Midbrain (tissue), 1 donor: ENCODE measurements at places on chromosomes 1 and 21.
A peak's percentile ranks its signal among the peaks of the same experiment; 100 is the strongest.

DNA sequence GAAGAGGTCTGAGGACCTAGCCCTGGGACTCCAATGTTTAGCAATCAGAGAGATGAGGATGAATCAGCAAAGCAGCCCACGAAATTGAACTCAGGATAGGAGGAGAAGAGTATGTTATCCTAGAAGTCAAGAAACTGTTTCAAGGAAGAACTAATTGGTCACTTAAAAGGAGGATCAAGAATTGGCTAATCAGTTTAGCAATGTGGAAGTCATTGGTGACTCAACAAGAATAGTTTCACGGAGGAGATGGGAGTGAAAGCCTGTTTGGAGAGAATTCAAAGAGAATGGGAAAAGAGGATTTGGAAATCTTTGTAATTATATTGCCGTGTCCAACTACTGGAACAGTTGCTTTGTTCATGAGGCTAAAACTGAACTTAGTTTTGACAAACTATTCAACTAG, 7.4 kb downstream of the HMCN1 start:
- no peak for DNase-seq

DNA sequence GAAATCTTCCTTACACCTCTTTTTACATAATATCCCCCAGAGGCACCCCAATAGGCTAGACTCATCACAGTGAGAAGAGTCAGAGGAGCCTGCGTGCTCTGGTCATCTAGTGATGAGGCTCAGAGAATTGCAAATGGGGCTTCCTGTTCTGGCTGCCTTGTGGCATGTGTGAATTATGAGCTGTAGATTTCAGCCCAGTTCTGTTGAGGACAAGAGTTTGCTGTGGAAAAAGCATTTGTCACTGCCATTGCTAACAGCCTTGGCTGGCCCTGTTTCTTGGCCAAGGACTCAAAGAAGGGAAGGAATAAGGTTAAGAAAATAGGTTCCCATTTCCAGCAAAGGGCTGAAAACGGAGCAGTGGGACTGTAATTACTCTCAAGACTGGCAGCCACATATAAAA, 30.7 kb downstream of the MRAP start:
- no peak for DNase-seq

DNA sequence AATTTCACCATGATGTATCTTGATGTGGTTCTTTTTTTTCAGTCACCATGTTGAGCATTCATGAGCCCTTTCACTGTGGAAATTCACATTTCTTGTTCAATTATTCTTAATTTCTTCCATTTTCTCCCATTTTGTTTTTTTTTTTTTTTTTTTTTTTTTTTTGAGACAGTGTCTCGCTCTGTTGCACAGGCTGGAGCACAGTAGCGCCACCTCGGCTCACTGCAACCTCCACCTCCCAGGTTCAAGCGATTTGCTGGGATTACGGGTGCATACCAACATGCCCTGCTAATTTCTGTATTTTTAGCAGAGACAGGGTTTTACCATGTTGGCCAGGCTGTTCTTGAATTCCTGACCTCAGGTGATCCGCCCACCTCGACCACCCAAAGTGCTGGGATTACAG, 14.7 kb downstream of the ZNF644 start:
- no peak for DNase-seq

DNA sequence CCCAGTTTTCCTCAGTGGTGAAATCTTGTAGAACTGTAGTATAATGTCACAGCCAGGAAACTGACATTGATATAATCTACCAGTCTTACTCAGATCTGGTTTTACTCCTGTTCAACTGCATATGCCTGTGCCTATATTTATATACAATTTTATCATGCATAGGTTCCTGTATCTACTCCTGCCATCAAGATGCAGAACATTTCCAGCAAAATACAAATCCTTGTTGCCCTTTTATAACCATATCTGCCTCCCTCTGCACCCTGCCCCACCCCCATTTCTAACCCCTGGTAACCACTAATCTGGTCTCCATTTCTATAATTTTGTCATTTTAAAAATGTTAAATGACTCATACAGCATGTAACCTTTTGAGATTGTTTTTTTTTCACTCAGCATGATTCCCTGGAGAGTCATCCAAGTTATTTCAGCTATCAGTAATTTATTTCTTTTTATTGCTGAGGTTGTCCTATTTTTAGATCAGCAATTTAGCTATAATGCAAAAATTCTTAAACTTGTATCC, 8.1 kb downstream of the UTP25 start:
- DNase-seq = no peak

GRCh38 chr21:42027822-42028765, 17.9 kb upstream of the ZBTB21 start:
- DNase-seq = no peak

GRCh38 chr1:34164771-34165391, at the start of gene CSMD2:
Gene CSMD2 (minus strand): TSS chr1:34165230. CDS start chr1:34165097, 133 bp downstream.
- peak; percentile 78 for DNase-seq

- no peak for DNase-seq
These were observed 30.7 kb downstream of the GNG12 start for GRCh38 chr1:67802565-67802964.

DNA sequence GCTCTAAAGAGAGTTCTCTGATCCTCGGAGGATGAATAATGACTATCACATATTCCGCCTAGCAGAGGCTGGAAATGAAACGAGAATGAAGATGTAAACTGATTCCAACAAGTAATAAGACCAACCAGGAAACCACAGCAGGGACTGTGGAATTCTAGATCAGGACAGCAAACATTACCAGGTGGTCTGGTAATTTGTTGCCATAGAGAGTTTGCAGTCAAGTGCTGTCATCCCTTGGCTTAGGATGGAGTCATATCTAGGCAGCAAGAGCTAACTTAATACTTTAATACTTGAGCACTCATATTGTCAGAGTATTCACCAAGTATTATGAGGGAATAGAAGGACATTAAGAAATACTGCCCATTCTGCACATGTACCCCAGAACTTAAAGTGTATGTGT, 45.1 kb upstream of the MUTYH start:
- DNase-seq = no peak

DNA sequence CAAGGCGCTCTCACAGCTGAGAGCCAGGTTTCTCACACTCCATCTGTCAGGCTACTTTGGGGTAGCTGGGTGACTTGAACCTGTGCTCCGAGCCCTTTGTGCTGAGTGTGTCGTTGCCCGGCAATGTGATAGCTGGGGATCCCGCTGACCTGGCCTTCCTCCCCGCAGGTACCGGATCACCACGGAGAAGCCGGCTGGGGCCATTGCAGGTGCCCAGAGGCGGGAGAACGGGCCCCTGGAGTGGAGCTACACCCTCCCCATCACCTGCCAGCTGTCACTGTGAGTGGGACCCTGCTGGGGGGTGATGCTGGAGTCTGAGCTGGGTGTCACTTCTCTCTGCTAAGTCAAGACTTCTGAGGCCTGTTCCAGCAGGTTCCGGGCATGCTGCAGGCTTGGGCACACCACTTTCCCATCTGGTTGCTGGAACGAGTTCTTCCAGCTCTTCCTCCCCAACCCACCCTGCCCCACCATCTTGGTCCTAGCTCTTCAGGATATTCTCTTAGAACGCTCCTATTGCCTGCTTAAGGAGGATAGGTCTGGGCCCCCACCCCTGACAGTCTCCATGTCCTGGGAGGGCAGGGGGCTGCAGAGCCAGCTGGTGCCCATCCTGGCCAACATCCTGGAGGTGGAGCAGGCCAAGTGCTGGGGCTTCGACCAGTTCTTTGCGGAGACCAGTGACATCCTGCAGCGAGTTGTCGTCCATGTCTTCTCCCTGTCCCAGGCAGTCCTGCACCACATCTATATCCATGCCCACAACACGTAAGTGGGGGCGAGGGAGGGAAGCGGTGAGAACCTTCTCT, 7.5 kb downstream of the IKBKE start:
- DNase-seq = no peak

DNA sequence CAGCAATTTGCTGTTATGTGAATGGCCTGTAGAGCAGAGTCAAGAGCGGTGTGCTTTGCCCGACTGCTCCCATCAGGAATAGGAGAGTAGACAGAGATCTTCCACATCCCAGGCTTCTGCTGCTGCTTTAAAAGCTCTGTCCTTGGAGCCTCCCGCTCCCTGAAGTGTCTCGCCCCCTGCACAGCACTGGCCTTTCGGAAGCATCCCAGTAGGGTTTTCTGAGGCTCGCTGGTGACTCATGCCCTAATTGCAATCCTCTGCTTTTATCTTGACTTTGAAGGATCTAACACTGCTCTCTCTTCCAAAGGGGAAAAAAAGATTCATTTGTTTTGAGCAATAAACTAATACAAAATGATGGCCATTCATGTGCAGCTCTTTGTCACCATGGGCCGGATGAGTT, 13.3 kb upstream of the CD101 start:
- no peak for DNase-seq

DNA sequence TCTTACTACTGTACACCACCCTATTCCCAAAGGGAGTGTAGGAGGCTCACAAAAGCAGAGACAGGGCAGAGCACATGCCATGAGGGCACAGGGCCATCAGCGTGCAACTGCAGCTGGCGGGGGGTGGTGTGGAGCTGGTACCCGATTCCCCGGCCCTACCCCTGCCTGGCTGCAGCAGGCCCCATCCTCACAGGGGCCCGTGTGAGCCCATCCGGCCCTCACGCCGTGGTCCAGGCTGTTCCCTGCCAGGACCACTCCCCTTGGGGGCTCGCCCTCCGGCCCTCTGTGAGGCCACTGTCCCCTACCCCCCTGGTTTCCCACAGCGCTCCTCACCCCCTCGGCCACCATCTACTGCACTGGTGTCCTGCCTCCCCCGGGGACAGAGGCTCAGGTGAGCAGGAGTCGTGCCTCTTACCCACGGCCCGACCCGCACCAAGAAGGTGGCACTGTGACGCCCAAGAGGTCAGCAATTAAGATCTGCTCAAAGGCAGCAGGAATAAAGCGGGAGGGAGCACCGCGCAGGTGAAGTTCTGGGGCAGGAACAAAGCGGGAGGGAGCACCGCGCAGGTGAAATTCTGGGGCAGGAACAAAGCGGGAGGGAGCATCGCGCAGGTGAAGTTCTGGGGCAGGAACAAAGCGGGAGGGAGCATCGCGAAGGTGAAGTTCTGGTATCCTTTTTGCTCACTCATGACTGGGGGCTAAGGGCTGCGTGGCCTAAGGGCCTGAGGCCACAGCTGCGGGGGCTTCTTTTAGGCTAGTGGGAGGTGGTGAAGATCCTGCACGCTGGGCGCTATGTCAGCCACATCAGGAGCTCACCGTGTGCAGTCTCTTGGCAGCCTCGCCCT, 3.9 kb downstream of the POFUT2 start:
- no peak for DNase-seq

- DNase-seq = no peak
These were observed 67.2 kb downstream of the ATP5PO start for GRCh38 chr21:33848249-33848953.

DNA sequence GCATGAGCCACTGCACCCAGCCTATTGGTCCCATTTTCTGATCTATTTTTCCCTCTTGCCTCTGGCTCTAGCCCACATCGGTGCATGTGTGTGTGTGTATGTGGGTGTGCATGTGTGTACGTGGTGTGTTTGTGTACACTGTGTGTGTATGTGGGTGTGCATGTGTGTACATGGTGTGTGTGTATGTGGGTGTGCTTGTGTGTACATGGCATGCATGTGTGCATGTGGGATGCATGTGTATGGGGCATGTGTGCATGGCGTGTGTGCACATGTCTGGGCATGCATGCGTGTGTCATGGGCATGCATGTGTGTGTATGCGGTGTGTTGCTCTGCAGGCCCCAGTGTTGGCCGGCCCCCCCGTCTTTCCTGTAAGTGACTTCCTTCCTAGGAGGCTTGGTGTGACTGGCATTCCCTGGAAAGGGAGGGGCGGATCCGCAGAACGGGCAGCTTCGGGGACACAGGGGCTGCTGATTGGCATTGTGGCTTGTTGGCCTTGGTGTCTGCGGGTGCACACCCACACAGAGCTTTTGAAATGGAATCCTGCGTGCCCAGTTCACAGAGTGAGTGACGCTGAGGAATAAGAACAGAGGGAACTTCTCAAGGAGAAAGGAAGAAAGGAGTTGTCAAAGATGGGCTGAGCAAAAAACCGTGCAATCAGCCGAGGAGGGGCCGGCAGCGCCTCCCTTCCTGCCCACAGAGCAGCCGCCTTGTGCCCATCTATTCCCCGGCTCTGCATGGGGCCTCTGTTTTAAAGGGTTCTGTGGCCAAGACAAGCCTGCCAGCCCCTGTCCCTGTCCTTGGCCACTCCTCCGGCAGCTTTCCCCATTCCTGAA, 8.0 kb downstream of the PDXK start:
- no peak for DNase-seq

GRCh38 chr21:42680429-42680828, 27.0 kb downstream of the PDE9A start:
- DNase-seq = no peak

DNA sequence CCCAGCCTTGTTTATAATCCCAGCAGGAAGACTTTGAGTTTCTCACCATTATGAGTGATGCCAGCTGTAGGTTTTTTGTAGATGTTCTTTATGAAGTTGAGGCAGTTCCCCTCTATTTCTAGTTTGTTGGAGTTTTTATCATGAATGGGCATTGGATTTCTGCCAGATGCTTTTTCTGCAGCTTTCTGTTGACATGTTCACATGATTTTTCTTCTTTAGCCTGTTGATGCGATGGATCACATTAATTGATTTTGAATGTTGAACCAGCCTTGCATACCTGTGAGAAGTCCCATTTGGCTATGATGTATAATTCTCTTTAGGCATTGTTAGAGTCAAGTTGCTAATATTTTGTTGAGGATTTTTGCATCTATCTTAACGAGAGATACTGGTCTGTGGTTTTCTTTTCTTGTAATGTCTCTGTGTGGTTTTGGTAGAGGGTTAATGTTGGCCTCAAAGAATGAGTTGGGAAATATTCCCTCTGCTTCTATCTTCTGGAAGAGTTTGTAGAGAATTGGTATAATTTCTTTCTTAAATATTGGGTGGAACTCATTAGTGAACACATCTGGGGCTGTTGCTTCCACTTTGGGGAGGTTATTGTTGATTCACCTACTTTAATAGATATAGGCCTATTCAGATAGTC, 33.2 kb downstream of the ZBTB40 start:
- no peak for DNase-seq

GRCh38 chr1:114756949-114757454, 782 bp downstream of the CSDE1 start:
- no peak for DNase-seq

DNA sequence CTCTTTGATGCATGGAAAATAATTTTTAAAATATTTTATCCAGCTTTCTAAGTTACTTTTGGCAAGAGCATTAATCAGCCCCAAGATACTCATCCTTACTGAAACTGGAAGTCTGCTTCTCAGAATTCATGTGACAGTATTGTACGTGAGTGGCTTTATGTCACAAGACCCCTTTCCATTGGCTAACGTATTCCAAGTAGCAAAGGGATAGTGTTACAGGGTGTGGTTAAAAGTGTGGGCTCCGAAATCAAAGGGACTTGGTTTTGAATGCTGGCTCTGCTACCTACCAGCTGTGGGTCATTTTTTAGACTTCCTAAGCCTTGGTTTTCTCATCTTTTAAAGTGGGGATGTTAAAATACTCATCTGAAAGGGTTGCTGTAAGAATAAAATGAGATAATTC, 91.7 kb downstream of the RHOU start:
- DNase-seq = no peak

- DNase-seq = no peak
These were observed 303.6 kb downstream of the BARHL2 start for GRCh38 chr1:90413519-90413918.

DNA sequence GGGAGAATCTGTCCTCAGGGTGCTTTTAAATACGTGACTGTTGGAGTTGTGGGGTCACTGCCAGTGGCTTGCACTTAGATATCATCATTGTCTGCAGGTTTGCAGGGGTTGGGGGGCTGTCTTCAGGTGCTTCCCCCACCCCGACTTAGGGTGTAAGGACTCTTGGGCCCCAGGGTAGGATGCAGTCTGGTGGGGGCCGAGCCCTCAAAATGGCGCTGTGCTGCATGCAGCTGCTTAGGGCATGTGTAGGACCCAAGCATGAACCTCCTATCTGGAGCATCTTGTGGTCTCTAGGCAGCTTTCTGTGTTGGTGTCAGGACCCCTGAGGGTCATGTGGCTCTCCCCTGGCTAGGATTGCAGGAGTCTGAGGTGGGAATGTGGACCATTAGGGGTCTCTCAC, 55.6 kb upstream of the B3GALT2 start:
- DNase-seq = no peak
